ENCODE measurements at places on chromosomes 5 and 9.

DNA sequence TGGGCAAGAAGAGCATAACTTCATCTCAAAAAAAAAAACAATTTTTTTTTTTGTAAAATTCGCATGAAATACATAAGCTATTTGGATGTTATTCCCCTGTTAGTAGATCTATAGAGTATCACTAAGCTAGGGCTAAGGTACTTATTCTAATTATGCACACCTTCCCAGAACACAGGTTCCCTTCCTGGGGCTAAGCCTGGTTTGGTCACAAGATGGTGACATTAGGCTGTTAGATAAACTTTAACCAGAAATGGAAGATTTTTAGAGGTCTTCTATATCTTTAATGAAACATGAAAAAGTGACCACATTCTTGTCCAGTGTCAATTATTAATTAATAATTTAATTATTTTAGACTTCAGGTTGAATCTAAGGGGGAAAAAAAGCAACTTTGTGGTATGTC lies 433.5 kb downstream of the CDH18 start:
- no peak for DNase-seq

GRCh38 chr9:131657037-131657377 lies 82.9 kb downstream of the RAPGEF1 start:
- DNase-seq: no peak

DNA sequence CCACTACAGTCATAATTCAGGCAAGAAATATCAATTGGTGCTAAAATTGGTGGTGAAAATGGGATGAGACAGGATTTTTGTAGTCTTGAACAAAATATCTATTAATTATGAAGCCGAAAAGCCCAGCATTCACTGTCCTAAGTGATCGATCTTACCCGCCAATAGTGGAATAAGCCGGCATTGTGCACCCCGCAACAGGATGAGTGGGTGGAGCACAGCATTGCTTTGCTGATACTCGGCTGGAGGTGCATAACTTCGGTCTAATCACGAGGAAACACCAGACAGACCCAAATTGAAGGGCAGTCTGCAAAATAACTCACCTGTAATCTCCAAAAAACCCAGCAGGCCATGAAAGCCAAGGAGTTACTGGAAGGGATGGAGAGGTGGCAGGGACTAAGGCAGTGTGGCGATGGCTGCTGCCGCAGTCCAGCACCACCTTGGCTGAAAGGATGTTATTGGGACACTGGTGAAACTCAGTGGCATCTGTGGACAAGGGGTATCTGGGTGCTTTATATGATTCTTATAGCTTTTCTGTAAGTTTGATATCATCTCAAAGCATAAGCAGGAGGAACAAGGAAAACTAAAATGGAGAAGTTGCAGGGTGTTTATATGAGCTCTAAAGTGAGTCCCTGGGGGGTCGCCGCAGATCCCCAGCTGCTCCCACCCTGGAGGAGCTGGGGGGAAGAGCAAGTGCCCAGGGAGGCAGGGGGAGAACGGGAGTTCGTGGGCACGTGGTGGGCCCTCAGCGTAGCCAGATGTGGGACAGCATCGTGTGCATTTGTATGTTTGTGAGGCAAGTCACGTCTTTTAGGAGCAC lies 45.2 kb downstream of the AHRR start:
- no peak for DNase-seq

GRCh38 chr9:3809724-3810123 lies 283.9 kb upstream of the RFX3 start:
- DNase-seq: no peak
